ENCODE measurements at places on chromosomes 4 and X.

DNA sequence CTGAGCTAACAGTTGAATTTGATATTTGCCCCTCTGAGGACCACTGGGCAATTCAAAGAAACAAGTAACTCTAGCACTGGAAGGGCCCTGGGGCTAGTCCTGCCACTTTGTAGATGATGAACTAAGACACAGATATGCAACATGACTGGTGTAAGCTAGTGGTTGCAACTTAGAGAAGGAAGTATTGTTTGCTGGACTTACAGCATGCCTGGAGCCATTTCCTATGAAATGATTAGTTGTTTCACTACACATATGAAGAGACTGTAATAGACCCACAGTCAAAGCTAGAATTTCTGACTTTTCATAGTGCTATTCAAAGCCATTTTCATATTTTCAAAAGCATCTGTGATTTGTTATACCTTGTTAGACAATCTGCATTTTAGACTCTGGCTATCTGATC, 96.2 kb downstream of the TSPAN7 start:
- no peak for DNase-seq

GRCh38 chrX:39888730-39889129, 209.0 kb downstream of the BCOR start:
- DNase-seq: no peak

GRCh38 chr4:150679018-150679764, 97.2 kb downstream of the MAB21L2 start:
- no peak for DNase-seq

DNA sequence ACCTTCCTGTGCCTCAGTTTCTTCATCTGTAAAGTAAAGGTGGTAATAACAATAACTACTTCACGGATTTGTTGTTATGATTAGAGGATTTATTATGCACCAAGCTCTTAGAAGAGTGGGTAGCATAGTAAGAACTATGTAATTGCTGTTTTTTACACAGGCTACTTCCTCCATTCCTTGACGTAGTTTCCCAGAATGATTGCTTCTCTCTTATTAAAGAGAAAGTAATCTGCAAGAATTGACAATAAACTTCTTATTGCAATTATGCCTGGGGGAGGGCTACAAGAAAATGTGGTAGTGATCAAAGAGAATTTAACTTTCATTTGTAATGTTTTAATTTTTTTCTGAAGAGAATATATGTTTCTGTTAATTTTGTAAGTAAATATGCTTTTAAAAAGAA, 238.7 kb downstream of the GASK1B start:
- no peak for DNase-seq

DNA sequence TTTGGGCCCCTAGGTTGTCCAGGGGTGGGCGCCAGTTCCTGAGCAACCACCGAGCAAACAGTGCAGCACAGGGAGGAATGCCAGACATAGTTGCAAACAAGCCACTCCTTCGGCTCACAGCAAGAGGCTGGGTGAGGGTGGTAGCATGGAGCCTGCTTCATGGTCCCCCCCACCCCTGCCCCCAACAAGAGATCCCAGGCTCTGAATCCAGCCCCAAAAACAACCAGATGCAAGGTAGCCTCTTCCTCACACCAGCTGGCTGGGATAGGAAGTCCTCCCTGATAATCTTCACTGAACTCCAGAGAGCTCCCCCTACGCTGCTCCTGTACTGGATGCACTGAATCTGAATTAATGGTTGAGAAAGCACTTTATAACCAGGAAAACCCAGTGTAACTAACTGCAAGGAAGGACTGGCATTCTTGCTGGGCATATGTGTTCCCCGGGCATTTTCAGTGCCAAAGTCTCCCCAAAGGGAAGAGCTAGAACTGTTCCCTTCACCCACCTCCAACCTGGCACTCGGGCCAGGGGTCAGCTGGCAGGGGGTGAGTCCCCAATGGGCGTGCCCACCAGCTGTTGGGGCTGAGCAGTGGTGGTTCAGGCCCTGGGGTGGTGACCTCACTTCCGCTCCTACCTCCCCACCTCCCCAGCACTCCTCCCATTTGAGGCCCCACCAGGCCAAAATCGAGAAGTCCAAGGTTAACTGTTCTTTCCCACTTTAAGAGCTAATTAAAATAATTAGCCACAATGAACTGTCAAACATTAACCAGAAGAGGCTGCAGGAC, 1.5 kb downstream of the ELF4 start:
- no peak for DNase-seq

GRCh38 chr4:69708211-69708610, 52.2 kb downstream of the SULT1B1 start:
- DNase-seq: no peak

Measured in Jurkat, Clone E6-1 (cell line).